Aorta (tissue), 5 donors: ENCODE measurements at places on chromosomes 5 and 9. TPM values are rescaled to one million over a fixed set of nuclear protein-coding genes. Genes with fewer than 3 reads are reported as not detected.

The SMIM33 gene
- not detected for total RNA-seq

The OR1Q1 gene
- total RNA-seq, result not detected

The SLC35D2 gene
- 18.0 TPM for total RNA-seq

DNA sequence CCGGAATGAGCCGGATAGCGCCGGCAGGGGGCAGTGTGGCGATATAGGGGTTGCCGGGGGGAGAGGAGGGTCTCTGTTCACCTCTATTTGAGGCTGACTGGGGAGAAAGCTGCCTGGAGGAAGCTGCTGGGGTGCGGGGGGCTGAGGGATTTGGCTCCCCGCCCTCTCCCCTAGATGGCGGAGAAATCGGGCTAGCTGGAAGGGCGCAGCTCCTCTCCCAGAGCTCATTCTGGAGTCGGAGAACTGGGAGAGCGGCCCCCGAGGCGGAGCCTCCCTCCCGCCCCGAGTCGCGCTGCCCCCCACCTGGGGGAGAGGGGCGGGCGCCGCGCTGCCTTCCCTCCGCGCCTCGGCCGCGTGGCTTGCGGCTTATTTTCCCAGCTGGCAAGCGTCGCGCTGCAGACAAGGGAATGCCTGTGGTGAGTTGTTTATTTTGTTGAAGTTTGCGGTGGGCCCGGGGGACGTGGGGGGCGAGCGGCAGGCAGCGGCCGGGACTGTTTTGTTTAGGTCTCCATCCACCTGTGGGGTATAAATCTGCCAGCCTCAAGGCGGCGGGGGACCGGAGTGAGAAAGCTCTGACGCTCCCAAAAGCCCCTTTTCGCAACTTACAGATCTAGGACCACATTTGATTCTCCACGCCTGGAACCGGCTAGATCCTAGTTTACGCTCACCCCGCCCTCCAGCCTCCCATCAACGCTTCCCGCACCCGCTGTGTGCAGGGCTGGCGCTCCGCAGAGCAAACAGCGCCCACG, 4.1 kb upstream of the RGMB start:
- peak; percentile 83 for DNase-seq
- no peak overlapping the region for H3K27ac ChIP-seq
- no peaks in the 10 kb centered on the region for H3K27me3 ChIP-seq
- no peaks in the 10 kb centered on the region for H3K4me1 ChIP-seq
- H3K36me3 ChIP-seq, result no peaks in the 10 kb centered on the region
- peak overlapping the region; percentile 65 for H3K4me3 ChIP-seq
